T1000 (cell line): ENCODE measurements at places on chromosomes 11 and 22.

DNA sequence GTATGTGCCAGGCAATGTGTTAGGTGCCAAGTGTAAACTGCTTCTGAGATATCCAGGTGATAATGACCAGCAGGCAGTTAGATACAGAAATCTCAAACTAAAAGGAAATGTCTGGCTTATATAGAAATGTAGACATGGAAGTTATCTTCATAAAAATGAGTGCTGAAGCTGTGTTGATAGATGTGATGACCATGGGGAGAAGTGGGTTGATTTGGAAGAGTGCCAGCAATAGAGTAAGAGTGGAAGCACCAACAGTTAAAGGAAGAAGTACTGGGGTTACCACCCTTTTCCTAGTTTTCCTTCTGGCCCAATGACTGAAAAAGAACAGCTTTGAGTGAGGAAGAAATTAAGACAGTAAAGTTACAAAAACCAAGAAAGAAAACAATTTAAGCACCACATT is 68.5 kb downstream of the C2CD3 start:
- no peak for DNase-seq

GRCh38 chr22:24142241-24142640 is 39.0 kb upstream of the SUSD2 start:
- no peak for DNase-seq

GRCh38 chr11:102912482-102912830 is 37.7 kb upstream of the MMP12 start:
- DNase-seq = no peak

GRCh38 chr11:106706355-106706754 is 311.9 kb downstream of the GUCY1A2 start:
- DNase-seq = no peak

- DNase-seq = no peak
Measured at GRCh38 chr11:17219016-17219415, 11.2 kb upstream of the PIK3C2A start.

DNA sequence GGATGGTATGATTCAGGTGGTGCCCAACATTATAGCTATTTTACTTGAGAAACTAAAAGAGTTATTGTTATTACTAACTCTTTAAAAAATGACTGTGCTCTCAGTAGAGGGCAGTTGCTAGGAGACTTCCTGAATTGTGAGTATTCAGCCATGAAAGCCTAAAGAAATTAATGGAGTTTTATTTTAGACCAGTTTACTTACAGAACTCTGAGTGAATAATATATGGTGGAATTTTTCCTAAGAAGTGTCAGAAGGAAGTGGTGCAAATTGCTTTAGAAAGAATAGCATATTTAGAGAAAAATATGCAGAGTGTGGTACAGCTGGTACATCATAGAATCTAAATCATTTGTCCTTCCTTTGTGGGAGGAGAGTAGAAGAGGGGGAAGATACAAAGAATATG is 689.9 kb upstream of the CCDC90B start:
- no peak for DNase-seq

DNA sequence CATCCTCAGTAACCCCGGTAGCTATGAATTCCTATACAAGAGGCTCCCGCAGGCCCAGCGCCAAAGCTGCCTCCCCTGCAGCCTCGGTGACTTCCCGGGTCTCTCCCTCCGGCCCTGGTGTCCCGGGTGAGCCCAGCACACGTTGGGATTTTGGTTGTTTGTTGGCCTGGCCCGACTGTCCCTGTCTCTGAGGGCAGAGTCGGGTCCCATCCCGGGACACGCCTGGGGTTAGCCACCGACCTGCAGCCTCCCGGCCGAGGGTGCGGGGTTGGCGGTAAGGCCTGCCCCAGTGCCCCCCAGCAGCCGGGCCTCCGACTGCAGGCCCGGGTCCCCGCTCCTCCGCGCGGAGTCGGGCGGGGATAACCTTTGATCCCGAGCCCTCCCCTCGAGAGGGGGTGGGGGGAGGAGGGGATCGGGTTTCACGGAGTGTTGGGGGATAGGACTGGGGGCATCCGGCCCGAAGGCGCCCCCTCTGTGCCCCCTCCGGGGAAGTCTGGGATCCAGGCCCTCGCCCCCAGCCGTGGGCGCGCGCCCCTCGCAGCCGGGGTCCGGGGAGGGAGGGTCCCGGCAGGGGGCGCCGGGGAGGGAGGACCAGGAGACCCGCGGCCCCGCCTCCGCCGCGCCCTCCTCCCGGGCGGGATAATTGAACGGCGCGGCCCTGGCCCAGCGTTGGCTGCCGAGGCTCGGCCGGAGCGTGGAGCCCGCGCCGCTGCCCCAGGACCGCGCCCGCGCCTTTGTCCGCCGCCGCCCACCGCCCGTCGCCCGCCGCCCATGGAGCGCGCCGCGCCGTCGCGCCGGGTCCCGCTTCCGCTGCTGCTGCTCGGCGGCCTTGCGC is at the start of gene FBLN1:
Gene FBLN1 (plus strand): TSS at position 669 of the 835 bp plus-strand sequence. CDS start 103 bp downstream, at position 772.
- DNase-seq = no peak

DNA sequence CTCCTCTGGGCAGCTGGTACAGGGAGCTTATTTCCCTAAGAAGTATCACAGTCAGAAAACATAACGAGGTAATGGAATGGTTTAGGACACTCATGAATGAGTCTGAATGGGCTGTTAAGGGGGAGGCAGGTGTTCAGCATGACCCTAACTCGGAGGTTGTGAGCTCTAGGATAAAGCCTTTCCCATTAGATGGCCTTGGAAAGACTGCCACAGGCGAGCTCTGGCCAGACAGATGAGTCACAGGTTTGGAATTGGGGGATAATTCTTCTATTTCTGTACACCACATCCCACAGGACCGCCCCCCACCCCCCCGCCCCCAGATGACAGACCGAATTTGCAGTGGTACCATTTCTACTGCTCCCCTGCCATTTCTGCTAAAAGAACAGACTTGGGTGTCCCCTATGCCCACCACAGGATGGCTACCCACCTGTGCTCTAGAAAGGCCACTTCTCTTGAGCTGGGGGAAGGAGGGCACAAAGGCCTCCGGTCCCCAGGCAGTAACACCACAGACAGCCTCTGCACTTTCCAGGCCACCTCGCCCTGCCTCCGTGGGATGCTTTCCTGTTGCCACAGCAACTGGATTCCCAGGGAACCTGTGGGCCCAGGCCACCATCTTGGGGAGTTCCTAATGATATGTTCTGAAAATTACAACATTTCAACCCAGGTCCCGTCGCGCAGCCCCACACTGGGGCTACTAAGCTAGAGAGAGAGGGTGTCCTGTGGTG is 76.7 kb downstream of the TRIM29 start:
- no peak for DNase-seq
